Hippocampal formation (tissue), 2 donors: ENCODE measurements at places on chromosomes 2 and 18.

DNA sequence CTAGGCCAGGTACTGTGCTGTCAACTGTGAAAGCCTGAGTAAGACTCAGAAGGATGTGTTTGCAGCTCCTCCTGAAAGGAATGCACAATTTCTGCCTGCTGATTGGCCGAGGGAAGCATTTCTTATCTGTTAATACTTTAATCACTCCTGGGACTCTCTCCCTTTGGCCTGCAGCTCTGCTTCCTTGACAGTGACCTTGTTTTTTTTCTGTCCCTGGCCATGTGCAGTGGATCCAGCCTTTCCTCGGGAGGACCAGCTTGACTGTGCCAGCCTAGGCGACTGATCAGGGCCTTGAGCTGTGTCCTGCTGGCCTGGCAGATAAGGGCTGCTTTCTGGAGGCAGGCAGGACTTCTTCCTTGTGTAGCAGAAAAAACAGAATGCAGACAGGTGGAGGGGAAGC lies 10.0 kb downstream of the RNF144A start:
- no peak for DNase-seq

DNA sequence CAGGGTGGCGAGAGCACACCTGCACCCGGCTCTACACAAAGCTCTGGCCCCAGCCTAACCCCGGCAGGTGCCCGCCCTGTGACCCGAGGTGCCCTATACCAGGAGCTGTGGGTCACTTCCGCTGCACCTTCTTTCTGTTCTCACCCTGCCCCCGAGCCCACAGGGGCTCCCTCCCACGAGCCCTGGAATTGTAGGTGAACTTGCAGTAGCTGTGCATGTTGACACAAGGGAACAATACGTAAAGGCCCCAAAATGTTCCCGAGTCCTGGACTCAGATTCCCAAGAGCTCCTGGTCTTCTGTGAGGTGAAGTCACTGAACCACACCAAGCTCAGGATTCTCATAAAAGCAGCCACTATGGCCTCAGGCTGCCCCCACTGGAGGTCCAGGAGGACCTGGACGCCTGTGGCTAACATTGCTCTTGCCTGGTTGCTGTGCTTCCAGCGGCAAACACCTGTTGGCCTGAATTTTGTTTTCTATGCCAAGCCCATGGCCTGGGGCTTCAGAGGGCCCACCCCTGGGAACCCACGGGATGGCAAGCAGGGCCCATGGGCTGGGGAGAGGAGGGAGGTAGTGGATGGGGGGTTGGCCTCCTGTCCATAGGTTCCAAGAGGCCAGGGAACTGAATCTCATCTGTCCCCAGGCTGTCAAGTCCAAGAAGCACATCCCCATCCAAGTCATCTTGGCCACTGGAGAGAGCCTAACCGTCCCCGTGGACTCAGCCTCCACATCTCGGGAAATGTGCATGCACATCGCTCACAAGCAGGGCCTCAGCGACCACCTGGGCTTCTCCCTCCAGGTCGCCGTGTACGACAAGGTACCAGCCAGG lies 23.2 kb upstream of the GPR17 start:
- no peak for DNase-seq

- DNase-seq: no peak
Measured at GRCh38 chr18:2847317-2848246, 776 bp downstream of the EMILIN2 start.

GRCh38 chr2:171348056-171348455 lies 85.7 kb downstream of the METTL8 start:
- no peak for DNase-seq

DNA sequence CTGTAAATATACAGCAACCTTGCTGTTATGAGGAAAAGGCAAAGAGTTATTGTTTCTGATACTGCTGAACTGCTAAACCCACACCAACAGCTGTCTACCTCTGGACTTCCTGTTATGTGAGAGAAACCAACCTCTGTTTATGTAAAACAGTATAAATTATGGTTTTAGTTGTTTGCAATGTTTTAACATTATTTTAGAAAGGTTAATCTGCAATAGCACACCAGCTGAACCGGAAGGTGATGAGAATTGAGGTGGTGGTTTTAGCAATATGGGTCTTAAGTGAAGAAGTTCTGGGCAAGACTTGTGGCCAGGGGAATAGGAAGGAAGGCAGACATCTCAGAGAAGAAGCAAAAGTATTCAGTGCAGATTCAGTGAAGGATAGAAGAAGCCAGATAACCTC lies 237.8 kb downstream of the PLCL1 start:
- DNase-seq: no peak

- no peak for DNase-seq
Measured at GRCh38 chr2:149360106-149360505, 29.7 kb downstream of the LYPD6 start.

DNA sequence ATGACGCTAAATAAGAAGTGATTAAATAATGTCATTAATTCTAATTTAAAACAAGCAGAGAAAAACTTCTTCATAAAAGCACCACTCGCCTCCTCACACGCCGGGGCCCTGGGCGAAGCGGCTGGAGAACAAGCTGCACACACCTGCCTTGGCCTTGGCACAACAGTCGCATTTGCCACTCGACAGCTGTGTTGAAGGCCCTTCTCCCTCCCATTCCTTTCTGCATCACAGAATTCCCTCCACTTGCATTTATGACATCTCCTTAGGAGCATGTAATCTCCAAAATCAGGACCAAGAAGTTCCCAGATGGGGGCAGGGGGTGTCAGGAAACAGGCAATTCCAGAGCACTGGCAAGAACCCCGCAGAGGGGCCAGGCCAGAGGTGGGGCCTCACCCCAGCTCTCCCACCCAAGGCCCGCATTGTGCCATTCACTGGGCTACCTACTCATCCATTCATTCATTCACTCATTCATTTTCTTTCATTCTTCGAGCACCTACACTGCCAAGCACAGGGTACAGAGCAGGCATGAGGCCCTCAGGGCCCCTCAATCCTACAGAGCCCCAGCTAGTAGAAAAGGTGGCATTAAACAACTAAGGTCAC lies 6.4 kb downstream of the HDAC4 start:
- DNase-seq: no peak

- no peak for DNase-seq
Measured at GRCh38 chr2:136239079-136239685, 121.2 kb upstream of the CXCR4 start.

DNA sequence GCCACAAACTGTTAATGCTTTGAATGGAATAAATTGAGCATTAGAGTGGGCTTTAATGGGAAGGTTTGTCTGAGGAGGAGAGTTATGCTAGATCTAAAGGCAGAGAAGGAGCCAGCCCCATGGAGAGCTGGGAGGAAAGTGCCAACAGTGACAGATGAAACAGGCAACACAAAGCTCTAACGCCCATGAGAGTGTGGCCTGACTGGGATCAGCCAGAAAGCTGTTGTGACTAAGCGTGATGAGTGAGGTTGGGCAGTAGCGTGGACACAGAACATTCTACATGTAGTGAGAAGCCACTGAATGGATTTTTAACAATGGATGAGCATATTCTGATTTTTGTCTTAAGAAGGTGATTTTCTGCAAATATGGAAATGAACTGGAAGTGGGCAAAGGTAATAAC lies 185.3 kb upstream of the SIX2 start:
- DNase-seq: no peak

DNA sequence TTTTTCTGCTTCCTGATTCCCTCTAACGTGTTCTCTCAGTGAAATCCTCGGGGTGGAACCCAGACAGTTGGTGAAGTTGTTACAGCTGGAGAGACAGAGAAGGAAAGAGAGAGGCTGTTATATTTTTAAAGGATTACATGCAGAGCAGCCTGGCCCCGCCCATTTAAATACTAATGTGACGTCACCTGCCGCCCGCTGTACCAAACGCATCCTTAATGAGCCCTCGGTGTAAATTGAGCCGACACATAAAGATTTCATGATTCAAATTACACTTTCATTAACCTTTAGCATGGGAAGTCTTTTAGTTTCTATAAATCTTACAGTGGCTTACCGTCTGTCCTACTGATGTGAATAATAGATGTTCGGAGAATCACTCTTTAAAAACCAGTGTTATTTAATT lies 164.0 kb upstream of the SIX3 start:
- no peak for DNase-seq

DNA sequence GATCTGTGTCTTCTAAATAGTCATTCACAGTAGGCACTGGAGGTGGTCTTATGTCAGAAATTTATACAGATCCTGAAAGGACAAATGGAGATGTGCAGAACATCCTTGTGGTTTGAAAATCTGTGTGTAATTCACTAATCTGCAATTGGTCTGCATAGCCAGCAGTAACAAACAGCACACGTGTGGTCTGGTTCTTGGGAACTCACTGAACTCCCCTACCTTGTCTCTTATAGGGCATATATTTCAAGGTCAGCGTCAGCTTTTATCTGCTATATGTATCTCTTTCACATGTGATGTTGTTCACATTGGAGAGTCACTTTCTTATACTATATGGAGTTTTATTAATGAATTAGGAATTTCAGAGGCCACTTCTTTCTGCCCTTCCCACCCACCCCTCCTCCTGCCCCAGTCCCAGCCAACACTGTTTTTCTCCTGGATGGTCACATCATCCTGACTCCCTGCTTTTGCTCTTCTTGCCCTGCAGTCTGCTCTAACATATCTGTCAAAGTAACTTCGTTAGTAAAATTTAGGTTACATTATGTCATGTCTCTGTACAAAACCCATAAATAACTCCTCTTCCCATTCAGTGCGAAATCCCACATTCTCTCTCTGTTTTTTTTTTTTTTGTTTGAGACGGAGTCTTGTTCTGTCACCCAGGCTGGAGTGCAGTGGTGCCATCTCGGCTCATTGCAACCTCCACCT lies 35.4 kb upstream of the CABYR start:
- DNase-seq: no peak

GRCh38 chr2:101698014-101698843 lies 722 bp downstream of the MAP4K4 start:
- no peak for DNase-seq

DNA sequence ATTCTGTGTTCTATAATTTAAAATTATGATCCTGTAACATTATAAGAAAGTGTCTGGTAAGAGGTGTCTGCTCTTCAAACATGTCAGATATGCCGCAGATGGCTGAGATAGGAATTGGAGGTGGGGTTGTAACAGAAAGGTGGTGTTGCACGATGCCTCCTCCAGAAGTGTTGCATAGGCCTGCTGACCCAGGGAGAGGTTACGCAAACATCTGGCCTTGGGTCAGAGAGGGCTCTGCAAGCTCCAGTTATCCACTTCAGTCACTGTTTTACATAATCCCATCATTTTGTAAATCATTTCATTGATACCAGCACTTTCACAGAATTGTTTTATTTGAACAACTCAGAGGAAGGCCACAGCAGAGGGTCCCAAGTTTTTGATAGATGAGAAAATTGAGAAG lies 256.5 kb downstream of the OSR1 start:
- DNase-seq: no peak

GRCh38 chr2:38016219-38016618 lies 59.7 kb downstream of the CYP1B1 start:
- no peak for DNase-seq

DNA sequence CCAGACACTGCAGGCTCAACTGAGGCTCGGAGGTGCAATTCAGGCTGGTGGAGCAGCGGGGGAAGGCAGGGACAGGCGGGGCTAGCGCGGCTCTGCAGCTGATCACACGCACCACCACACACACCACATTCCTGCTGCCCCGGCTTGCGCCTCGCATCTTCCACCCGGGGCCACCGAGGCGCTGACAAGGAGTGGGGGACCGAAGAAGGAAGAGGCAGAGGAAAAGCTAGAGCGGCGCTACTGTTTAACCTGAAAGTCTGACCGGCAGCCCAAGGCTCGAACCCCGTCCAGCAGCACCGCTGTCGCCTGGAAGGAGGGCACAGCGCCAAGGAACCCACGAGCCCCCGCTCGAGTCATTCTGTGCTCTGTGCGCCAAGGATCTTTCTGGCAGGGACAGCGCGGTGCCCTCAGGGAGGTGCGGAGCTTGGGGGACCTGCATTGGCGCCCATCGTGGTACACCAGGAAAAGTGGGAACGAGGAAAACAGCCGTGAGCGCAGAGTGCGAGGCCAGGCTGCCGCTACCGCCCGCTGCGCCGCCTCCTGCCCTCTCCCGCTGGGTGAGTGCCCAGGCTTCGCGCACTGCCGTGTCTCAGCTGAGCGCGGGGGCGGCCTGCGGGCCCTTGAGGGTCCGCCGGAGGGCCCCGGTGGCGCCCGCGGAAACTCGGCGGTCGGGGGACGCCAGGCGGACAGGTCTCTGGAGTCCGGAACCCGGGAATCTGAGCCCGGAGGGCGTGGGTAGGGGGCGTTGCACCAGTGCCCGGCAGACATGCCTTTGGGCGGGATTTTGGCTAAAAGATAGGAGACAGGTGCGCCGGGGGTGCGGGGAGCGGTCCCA lies 860 bp upstream of the KCNJ3 start:
- DNase-seq: no peak

GRCh38 chr2:138707392-138708074 lies 72.7 kb downstream of the NXPH2 start:
- DNase-seq: no peak
